D721Med (cell line): ENCODE measurements at places on chromosomes 1 and 21.

DNA sequence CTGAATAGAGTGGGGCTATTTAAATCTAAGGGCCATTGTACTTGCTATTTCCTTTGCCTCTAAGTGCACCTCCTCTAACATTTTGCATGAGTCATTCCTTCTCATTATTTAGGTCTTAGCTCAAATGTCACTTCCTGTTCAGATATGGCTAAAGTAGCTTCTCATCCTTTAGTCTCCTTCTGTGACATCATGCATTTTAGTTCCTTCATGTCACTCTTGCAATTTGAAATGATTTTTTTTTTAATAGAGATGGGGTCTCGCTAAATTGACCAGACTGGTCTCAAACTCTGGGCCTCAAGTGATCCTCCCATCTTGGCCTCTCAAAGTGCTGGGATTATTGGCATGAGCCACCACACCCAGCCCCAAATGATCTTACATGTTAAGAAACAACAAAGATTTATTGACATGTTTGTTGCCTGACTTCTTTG, 6.6 kb downstream of the TBX19 start:
- no peak for DNase-seq

GRCh38 chr1:26833432-26834405, 7.2 kb downstream of the ZDHHC18 start:
- peak; percentile 62 for DNase-seq

GRCh38 chr1:110003747-110004428, 19.3 kb downstream of the AHCYL1 start:
- DNase-seq, result no peak

DNA sequence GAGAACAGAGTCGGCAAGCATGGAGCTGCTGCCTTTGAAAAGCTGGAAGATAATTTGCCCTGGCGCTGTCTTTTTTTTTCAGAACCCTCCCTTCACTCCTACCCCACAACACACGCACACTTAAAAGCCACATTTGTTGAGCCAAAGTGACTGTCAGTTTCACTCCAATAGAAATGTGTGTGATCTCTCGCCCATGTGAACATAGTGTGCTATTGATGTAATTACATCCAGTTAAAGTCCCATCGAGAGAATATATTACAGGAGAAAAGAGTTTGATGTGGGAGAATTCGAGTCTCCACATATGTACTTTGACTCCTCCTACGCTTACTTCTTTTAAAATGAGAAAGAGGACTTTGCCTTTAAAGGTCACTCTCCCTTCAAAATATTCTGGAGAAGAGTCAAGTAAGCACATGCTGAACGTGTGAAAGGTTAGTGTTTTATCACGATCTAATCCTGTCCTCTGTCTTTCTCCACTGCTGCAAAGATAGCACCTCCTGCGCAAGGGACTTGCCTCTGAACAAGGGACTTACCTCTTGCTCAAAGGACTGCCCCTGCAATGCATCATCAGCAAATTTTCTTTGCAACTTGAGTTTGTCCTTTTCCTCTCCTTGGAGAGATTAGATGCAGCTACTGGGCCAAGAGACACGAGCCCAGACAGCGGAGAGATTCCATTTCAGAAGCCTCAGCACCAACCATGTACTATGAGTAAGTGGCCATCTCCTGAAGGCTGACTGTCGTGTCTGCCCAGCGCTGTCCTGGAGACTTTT, 613.9 kb downstream of the PTPRU start:
- DNase-seq, result no peak

- no peak for DNase-seq
These were observed 21.4 kb downstream of the CLIC6 start for GRCh38 chr21:34690041-34690792.

GRCh38 chr21:25396135-25396711, 211.1 kb downstream of the MRPL39 start:
- DNase-seq, result no peak

DNA sequence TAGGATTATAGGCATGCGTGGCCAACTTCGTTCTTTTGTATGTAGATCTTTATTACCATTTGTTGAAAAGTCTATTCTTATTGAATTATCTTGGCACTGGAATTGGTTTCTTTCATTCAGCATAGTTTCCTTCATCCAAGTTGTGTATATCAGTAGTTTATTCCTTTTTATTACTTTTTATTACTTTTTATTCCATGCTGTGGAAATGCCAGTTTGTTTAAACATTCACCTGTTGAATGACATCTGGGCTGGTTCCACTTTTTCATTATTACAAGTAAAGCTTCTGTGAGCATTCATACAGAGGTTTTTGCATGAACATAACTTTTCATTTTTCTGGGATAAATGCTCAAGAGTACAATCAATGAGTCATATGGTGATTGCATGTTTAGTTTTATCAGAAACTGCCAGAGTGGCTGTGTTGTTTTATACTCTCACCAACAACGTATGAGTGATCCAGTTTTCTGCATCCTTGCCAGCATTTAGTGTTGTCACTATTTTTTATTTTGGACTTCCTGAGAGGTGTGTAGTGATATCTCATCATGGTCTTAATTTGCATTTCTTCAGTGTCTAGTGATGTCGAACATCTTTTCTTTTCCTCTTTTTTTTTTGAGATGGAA, 28.6 kb downstream of the PTPRU start:
- no peak for DNase-seq

- no peak for DNase-seq
These were observed 1.0 kb upstream of the NADK start for GRCh38 chr1:1779320-1779675.

GRCh38 chr1:58695206-58695605, 4.7 kb downstream of the MYSM1 start:
- DNase-seq, result no peak

- DNase-seq, result no peak
These were observed 77.7 kb downstream of the PCNX2 start for GRCh38 chr1:233217832-233218231.

DNA sequence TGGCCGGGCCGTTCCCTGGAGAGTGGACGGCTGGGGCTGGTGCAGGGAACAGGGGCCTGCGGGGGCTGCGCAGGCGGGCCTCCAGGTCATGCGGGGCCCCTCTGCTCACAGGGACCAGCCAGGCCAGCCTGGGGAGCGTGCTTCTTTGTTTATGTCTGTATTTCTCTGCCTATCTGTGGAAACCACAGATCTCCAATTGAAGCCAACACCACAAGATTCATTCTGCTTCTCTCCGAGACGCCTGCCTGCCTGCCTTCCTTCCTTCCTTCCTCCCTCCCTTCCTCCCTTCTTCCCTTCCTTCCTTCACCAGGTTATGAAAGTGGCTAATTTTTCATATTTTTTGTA, 39.9 kb upstream of the HMGN1 start:
- DNase-seq, result no peak

DNA sequence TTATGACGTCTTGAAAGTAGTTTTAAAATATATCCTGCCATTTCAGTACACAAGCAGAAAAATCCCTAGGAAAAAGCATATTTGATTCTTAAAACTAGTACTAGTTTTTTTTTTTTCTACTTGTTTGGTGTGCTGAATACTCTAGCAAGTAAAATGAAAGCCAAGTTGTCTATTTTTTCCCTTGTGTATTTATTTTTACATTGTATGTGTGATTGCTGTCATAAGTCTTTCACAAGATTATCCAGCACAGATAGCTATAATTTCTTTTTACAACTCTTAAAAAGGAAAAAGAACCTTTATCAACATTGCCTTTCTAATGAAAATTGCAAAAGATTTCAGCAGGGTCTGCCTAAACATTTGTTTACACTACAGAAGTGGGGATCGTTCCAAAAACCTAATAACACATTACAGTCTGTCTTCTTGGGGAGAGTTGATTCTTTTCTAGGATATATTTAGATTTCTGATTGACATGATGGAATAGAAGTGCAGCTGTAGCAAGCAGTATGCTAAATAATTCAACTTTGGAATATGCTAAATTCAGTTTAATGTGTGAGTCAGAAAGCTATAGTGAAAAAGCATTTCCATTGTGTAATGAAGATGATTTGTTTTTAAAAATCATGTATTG, 2.5 kb downstream of the DR1 start:
- DNase-seq, result no peak

- no peak for DNase-seq
These were observed 14.3 kb upstream of the LSM10 start for GRCh38 chr1:36411674-36412648.

- DNase-seq, result no peak
These were observed 36.5 kb downstream of the FHAD1 start for GRCh38 chr1:15283526-15283925.

- DNase-seq, result no peak
These were observed 94.9 kb downstream of the ZNF644 start for GRCh38 chr1:90926971-90927370.
